ENCODE measurements at places on chromosomes 2 and 18.

GRCh38 chr2:96898641-96899412 is 28.9 kb upstream of the SEMA4C start:
- no peak for DNase-seq

DNA sequence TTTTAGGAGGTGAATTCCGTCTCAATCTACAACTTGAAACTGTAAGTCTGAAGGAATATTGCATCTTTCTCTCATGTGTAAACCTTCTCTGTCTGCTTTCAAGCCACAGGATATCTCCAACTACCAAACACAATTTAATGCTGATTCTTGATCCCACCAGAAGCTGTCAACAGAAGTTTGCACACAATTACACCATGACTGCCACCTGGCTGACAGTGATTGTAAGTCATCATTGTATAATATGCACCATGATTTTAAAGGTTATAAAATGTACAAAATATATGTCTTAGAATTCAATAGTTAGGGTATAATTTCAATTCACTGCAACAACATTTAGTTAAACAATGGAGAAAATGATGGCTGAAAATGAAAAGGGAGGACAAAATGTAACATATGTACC is 18.4 kb downstream of the PREPL start:
- DNase-seq = no peak

GRCh38 chr2:126945118-126945517 is 46.4 kb downstream of the TEX51 start:
- no peak for DNase-seq

DNA sequence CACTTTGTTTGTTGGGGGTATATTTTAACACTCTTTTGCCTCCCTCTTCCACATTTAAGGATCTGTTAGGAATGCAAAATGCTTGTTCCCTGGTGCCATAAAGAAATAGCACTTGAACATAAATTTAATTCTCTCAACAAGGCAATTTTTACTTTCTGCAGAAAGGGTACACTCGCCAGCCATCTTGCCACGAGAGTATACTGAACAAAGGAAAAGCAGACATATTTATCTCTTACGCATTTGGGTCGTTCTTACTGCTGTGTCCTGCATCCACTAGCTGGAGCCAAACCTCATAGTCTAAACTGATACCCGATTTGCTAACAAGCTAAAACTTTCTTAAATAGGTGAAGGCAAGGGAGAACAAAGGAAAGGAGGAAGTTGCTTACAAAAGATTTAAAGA is 129.5 kb downstream of the B3GNT2 start:
- no peak for DNase-seq

DNA sequence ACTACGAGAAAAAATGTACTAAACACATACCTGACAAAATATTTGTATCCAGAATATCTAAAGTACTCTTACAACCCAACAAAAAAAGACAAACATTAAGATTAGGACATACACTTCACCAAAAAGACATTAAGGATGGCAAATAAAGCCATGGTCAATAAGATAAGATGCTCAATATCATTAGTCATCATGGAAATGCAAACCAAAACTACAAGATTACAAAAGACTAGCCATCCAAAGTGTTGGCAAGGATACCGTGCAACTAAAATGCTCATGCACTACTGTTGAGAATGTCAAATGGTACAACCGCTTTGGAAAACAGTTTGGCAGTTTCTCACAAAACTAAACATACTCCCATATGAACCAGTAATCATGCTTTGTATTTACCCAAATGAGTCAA is 29.7 kb downstream of the MAP3K2 start:
- DNase-seq = no peak

- no peak for DNase-seq
These were observed 50.7 kb downstream of the LIPG start for GRCh38 chr18:49612515-49613033.

GRCh38 chr18:54805571-54806334 is 22.5 kb upstream of the RAB27B start:
- DNase-seq = no peak

DNA sequence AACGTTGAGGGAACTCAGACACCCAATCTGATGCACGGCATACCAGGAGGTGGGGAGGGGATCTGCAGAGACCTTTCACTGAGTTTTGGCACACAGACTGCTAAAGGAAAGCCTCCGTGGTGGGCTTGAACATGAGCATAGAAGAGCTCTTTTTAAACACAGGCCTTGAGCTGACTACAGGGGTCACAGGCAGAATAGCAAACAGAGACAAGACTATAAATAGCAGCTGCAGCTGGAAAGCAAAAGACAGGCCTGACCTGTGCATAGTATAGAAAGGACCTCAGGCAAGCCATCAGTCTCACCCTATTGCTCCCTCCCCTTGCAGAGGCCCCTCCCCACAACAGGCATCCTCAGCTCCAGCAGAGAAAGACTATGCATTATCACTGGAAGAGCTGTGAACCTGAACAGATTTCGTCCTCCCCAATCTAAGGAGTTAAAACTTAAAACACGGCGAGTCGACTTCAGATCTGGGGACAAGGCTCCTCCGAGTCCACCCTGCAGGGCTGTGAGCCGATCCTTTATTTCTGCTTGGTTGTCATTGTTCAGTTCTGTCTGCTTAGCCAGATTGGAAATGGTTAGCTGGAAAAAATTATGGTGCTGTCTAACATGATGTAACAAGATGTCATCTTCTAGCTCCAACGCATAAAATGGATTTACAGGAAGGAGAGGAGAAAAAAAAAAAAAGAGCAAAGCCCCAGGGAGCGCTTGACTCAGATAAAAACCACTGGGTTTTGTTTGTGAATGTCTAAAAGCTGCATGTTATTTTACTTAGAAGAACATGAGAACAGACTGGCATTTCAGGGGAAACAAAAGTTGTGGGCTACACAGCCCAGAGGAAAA is 25.2 kb upstream of the LCLAT1 start:
- DNase-seq = peak; percentile 34

- no peak for DNase-seq
These were observed 43.3 kb downstream of the SAP130 start for GRCh38 chr2:127984551-127984950.

GRCh38 chr2:138060301-138060635 is 96.0 kb downstream of the HNMT start:
- no peak for DNase-seq

- no peak for DNase-seq
These were observed 187.4 kb downstream of the LPIN1 start for GRCh38 chr2:11933854-11934253.

- no peak for DNase-seq
These were observed 68.0 kb upstream of the CABLES1 start for GRCh38 chr18:23067236-23067635.

DNA sequence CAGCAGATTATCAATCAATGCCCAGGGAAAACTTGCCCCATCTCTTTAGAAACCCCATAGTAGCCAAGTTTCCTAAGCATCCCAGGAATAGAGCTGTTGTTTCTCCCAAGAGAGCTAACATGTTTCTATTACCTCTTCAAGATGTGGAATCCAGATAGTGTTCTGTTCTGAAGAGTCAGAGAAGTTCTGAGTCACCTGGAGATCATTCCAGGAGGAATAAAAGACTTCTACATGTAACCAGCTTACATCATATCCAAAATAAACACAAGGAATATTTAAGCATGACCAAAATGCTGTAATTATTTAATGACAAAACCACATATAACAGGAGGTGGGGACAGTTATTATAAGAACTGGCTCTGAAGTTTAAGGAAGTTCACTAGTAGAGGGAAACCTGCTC is 51.0 kb upstream of the GORASP2 start:
- DNase-seq = no peak

DNA sequence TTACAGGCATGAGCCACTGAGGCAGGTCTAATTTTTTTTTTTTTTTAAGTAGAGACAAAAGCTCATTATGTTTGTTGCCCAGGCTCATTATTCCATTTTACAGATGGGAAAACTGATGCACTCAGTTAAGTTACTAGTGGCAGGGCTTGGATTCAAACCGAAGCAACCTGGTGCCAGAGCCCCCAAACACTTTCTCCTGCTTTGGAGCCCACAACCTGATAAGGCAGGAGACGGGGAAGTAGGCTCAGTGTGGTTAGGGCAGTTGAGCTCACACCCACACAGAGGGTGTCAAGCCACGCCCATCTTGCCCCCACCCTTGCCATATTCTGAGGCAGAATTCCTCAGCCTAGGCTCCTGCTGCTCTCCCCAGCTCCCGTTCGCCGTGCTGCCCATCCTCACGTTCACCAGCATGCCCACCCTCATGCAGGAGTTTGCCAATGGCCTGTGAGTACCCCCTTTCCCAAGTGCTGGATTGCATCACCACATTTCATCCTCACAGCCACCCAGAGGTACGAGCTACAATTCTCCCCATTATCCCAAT is 5.8 kb upstream of the CTDSP1 start:
- no peak for DNase-seq

- DNase-seq = no peak
These were observed 7.4 kb upstream of the VRK2 start for GRCh38 chr2:58039170-58039611.

- no peak for DNase-seq
These were observed 2.4 kb downstream of the PAIP2B start for GRCh38 chr2:71224457-71224856.

GRCh38 chr2:225668606-225669266 is 269.2 kb downstream of the NYAP2 start:
- no peak for DNase-seq

DNA sequence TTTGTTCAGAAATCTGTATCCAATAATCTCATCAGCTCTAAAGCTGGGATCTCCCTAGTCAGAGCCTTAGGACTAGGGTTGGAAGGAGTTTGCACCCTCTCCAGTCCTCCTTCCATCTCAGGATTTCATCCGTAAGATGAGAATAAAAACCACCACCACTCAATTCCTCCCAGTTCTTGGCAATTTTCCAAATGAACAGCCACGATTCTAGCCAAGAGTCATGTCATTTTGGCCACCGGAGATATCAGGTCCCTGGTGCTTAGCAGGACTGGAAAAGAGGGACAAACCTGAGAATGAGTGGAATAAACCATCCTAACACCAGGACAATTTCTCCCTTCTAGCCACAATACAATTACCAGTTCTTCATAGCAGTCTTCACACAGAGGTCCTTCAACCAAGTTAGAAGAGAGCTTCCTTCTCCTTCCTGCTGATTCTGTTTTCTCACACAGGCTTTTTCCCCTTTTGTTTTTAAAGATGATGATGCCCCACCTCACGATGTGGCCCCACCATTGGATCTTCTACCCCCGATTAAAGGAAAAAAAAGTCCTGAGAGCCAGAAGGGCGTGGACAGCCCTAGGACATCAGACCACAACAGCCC is 36.2 kb downstream of the KIAA2012 start:
- no peak for DNase-seq

DNA sequence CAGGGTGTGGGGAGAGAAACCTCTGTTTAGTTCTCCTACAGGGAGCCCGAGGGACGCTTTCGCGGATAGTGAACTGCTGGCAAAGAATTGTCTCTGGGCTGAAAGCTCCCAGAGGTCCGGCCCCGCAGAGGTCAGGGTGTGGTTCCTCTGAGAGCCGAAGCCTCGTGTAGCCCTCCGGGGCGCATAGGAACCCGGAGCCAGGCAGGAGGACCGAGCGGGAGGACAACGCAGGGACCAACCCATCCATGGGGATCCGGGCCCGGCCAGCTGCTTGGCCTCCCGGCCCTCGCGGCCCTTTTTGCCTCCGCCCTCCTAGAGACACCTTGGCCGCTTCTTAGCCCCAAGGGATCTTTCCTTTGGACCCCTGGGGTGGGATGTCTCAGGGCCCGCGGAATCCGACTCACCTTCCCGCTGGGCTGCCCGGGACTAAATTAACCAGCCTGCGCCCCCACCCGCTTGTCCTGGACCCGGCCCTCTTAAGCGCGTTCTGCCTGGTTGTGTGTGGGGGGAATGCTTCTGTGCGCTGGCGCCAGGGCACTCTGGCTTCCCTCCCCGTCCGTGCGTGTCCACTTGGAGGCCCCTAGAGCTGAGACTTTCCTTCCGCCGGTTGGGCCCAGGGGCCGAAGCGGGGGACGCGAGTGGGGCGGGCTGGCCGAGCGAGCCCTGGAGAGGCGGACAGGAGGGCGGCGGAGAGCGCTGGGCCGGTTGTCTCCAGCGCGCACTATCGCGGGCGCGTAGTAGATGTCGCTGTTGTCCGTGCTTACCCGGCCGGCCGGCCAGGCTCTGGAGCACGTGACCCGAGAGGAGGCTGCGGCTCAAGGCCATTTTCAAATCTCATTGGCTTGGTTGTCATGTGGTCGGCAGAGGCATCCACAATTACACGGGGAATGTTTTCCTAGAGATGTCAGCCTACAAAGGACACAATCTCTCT is at the start of gene HOXD10:
Gene HOXD10 (plus strand): TSS at position 896 of the 931 bp plus-strand sequence. CDS start 56 bp downstream, outside the sequence.
- no peak for DNase-seq

GRCh38 chr2:21498016-21498415 is 374.2 kb downstream of the TDRD15 start:
- no peak for DNase-seq

DNA sequence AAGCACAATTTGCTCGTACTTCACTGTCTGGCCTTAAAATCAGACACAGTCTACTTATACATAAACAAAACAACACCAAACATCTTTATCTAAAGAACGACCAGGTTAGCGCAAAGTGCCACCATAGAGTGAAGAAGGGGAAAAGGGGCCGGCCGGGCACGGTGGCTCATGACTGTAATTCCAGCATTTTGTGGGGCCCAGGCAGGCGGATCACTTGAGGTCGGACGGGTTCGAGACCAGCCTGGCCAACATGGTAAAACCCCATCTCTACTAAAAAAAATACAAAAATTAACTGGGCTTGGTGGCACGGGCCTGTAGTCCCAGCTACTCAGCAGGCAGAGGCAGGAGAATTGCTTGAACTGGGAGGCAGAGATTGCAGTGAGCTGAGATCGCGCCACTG is 118.5 kb upstream of the RIOK3 start:
- no peak for DNase-seq
